Activated CD4-positive, alpha-beta T cell treated with anti-CD3 and anti-CD28 coated beads, Interleukin-2, amount 50 U/mL, for 4 hours (primary cell): ENCODE measurements at places on chromosomes 6 and 20.

- DNase-seq = no peak
Observed at GRCh38 chr20:47141941-47142773, 214.3 kb downstream of the ZMYND8 start.

GRCh38 chr20:43584448-43585136 is 6.1 kb upstream of the IFT52 start:
- no peak for DNase-seq

DNA sequence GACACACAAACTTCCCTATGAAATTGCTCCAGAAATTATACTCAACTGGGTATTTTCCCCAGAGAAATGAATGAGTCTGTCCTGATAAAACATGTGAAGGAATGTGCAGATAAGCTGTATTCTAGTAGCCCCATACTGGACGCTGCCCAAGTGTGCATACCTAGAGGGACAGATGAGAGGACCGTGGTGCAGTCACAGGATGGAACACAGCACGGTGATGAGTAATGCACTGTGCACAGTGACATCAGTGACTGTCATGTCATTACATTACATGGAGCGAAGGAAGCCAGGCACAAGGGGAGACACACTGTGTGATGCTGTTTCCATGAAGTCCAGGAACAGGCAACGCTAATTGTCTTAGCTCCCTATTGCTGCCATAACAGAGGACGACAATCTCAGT is 155.5 kb downstream of the CDH4 start:
- DNase-seq = no peak

DNA sequence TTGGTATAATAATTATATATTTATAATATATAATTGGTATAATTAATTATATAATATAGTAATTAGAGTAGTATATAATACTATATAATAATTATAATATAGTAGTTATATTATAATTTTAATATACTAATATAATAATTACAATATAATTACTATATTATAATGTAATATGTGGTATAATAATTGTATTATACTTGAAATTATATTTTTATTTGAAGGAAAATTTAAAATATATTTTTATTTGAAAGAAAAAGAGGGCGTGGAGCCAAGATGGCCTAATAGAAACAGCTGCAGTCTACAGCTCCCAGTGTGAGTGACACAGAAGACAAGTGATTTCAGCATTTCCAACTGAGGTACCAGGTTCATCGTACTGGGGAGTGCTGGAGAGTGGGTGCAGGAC is 365.9 kb downstream of the MMUT start:
- DNase-seq = no peak

GRCh38 chr20:52049001-52049731 is 142.4 kb downstream of the ZFP64 start:
- DNase-seq = no peak

- DNase-seq = no peak
Observed at GRCh38 chr20:35368666-35369423, 42.9 kb downstream of the UQCC1 start.

- no peak for DNase-seq
Observed at GRCh38 chr6:106102034-106102433, 15.9 kb downstream of the PRDM1 start.

- DNase-seq = no peak
Observed at GRCh38 chr6:142501795-142502194, 200.0 kb downstream of the ADGRG6 start.

DNA sequence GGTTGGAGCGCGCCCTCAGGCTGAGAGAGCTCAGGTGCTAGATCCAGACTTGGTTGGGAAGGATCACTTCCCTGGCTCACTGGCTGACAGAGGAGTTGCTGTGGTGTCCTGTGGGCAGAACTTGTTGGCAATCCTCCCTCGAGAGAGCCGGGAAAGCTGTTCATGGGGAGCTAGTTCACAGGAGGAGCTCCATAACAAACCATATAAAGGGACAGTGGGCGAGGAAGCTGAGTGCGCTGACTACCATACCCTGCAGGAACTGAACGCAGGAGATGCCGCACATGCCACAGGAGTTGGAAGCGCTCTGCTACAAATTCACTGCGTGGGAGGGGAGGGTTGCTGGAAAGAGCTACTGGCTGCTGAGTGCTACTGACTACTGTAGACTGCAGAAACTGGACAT is 243.2 kb downstream of the OGFRL1 start:
- DNase-seq = no peak

- no peak for DNase-seq
Observed at GRCh38 chr20:44033344-44033743, 118.7 kb downstream of the TOX2 start.

DNA sequence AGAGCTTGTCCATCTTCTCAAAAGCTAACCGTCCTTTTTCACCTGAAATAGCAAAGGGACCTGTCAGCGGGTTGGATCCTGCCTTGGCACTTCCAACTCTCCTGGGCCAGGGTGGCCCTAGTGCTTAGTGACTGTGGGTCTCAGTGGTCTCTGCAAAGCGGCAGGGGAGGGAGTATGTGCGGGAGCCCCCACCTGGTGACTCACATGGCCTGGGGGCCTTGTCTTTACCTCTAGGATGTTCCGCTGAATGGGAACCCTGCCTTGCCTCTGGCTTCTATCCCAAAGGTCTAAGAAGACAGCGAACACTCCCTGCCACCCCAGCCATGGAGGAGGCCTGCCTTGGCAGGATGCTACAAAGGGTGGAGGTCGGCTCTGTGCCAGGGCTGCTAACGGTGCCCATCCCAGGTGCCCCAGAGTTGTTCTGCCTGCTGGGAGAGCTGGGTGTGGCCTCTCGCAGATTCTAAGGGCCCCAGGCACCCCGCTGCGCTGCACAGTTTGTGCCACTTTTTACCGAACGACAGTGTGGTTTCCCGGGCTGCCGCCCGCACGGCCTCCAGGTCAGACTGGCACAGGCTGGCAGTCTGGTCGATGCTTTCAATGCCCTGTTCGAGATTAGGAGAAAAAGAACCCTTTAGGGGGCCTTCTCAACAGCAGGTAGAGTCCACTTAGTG is 77.2 kb downstream of the PTPN1 start:
- no peak for DNase-seq

DNA sequence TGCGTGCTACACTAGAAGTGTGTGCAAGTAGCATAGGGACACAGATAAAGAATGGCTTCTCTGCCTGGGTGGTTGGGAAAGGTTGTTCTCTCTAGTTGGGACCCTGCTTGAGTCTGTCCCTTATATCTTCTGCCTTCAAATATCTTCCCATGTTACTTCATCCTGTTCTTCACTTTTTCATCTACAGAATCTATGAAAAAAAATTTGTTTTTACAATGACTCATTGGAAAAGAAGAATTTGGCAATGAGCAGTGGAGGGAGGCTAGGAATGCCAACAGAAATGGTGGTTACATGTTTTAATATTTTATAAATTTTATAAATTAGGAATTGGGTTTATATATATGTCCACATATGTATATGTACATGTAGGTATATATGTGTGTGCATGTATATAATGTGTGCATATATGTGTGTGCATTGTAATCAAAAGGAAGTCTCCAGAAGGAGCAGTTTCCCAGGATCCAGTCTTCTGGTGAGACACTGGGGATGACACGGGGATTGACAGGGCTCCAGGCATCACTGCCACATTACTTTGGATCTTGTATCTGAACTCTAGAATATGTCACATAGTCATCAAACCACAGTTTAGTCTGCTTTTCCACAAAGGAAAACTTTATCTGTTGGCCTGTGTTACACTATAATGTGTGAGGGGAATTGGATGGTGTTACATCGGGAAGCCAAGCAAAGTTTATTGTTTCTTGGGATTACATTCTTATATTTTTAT is 75.3 kb upstream of the RIPOR2 start:
- no peak for DNase-seq

GRCh38 chr20:18428490-18429173 is 38.2 kb downstream of the DZANK1 start:
- DNase-seq = no peak

- DNase-seq = no peak
Observed at GRCh38 chr6:24223115-24223919, 97.3 kb downstream of the NRSN1 start.

DNA sequence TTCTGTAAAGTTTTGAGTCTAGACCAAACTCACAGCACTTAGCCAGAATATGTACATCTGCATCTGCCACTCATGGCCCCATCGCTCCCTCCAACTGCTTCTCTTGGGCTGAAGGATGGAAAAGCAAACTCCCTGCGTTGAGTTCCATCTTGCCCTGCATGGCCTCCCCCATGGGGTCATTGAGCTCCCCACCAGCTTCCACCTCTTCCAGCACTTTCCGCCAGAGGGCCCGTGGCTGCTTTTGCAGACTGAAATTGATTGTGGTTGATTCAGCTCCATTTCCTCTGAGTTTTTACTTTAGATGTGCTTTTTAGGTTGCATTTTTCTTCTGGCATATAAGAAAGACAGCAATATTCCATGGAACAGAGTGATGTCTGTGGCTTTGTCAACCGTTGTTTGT is 263.1 kb downstream of the ESR1 start:
- DNase-seq = no peak

DNA sequence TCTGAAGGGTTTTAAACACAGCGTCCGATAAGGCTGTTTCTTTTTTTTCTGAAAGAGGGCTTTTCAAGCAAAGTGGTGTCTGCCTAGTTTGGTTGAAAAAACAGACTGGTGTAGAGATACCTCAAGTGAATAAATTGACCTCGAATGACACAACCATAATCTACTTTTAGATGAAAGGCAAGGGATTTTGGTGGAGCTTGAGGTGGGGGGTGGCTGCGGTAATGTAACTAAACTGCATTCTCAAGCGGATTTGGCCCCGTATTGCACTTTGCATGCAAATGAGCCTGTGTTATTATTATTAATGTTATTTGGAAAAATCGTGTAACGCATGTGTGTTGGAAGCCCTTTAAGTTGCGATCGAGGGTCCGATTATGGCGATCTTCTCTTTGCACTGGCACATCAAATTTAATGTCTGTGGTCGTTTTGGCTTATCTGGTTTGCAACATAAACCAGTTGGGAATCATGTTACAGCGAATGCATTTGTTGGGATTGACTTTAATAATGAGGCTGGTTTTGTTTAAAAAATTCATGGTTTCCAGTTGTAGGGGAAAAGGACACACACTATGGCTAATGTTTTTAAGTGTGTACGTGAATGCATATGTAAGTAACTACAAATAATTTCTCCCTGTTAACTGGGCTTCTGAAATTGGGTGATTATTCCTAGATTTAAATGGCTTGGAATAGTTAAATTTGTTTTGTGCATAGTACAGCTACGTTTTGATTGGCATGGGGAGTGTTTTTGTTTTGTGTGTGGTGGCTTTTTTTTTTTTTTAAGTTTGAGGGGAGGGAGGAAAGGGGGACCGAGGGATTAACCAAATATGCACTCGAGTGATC is 1.0 kb downstream of the JARID2 start:
- DNase-seq = peak; percentile 14

- no peak for DNase-seq
Observed at GRCh38 chr6:134934793-134935485, 15.0 kb downstream of the ALDH8A1 start.

- no peak for DNase-seq
Observed at GRCh38 chr20:23086931-23087411, 847 bp upstream of the CD93 start.

DNA sequence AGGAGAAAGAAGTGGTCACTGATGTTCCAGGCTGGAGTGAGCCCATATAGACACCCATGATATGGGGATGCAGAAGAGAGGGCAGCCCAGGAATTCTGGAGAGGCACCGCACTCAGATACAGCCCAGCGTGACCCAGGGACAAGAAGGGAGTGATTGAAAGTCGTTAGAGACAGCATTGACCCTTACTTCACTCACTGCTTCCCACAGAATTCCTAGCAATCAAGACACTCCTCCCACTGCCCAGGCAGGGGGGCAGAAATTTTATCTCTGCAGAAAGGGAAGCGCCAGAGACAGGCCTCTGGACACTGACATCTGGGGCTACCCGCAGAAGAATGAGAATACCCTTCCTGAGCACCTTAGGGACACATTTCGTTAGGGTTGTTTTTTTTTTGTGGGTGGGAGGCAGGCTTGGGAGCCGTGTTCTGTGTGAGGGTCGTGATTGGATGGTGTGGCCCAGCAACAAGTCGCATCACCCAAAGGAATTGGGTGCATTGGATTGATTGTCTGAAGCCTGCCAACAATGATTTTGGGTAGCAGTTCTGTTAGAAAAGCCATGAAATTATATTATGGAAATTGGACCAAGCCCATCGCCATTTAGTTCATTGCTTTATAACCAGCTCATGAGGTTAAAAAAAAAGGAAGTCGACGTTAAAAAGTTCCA is 45.9 kb upstream of the MAP3K4 start:
- DNase-seq = no peak

DNA sequence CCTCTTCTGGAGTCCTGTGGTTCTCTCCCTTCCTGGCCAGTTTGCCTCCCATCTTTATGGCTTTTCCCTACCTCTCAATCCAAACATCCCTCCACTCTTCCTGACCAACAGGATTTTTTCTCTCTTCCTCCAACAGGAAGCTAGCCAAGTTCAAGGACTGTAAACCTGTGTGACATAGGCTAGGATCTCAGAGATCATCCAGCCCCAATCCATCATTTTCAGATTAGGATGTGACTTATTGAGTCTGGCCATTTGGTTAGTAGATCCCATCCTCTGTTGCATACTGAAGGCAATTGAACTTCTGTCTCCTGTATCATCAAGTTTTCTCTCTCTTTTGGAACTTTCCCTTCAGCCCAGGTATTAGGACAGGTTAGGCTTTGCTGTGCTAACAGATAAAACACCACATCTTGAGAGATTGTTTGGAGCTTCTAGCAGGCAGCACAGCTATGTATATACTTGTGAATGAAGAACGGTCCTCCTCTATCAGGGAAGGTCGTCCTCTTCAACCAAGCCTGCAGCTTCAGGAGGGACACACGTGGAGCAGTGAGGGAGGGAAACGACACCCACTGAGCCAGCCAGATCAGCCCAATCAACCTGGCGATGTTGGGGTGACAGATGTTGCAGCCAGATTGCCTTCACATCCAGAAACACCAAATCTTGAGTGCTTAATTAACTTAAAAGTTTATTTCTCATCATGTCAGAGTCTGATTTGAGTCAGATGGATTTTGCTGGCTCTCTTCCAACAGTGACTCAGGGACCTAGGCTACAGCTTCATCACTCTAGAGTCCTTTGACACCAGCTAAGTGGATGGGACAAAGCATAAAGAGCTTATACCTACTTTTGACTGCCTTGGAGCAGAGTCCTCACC is 106.8 kb downstream of the GJA10 start:
- DNase-seq = no peak

GRCh38 chr6:57162516-57162915 is 9.6 kb upstream of the BAG2 start:
- DNase-seq = no peak

GRCh38 chr6:139699335-139699734 is 324.9 kb upstream of the CITED2 start:
- DNase-seq = no peak
